Upper lobe of right lung (tissue), 1 donor: ENCODE measurements at places on chromosomes 2 and 18.

- H3K36me3 ChIP-seq = no peaks in the 10 kb centered on the region
- no peaks in the 10 kb centered on the region for H3K4me1 ChIP-seq
- H3K27ac ChIP-seq = no peak overlapping the region
- no peak for DNase-seq
- no peak overlapping the region for H3K4me3 ChIP-seq
Observed at GRCh38 chr2:220320326-220320725, 692.9 kb downstream of the SLC4A3 start.

DNA sequence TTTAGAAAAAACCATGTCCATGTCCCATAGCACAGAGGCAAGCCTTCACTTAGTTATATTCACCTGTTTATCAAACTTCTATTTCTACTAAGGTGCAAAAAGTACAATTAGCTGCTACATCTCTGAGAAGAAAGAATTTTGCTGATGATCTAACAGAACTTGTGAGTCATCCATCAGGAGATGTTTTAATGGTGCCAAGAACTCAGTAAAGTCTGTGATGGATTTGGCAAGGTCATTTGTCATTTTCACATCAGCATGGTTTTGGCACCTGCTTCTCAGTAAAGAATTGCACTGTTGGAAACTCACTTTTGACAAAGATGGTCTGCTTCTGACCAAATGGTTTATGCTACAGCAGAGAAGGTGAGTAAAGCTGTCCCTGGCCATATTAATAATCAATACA is 195.7 kb upstream of the TMEFF2 start:
- DNase-seq = no peak
- H3K36me3 ChIP-seq = no peaks in the 10 kb centered on the region
- H3K4me3 ChIP-seq = no peak overlapping the region

DNA sequence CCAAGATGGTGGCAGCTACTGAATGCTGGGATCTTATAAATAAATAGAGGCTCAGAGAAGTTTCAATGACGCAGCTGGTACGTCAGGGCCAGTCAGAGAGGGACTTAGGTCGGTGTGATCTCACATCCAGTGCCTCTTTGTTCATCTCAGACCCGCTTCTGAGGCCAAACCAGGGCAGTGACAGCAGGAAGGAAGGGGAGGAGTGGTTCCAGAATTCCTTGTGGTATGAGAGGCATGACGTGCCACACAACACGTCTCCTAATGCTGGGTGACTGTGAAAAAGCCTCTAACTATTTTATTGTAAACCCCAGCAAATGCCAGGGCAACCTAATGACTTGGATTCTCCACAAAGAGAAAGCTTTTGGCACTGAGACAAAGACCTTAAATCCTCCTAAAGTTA is 423.3 kb downstream of the LPIN1 start:
- H3K36me3 ChIP-seq = no peaks in the 10 kb centered on the region
- peak overlapping the region; percentile 17 for H3K27ac ChIP-seq
- peaks cover 23% of the 10 kb centered on the region for H3K4me1 ChIP-seq
- no peaks in the 10 kb centered on the region for H3K27me3 ChIP-seq
- no peak for DNase-seq
- H3K4me3 ChIP-seq = no peak overlapping the region

DNA sequence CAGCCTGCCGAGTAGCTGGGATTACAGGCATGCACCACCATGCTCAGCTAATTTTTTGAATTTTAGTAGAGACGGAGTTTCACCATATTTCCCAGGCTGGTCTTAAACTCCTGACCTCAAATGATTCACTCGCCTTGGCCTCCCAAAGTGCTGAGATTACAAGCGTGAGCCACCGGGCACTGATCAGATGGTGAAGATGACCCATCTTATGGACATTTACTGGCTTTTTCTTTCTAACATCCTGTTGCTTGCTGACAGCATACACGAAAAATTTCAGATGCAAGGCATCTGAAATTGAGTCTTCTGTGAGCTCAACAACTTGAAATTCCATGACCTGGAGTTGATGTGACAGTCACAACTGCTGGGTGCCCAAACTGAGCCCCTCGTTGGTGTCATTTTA is 859.5 kb upstream of the CNTNAP5 start:
- H3K4me3 ChIP-seq = no peak overlapping the region
- H3K36me3 ChIP-seq = no peaks in the 10 kb centered on the region
- H3K27me3 ChIP-seq = no peaks in the 10 kb centered on the region
- no peak overlapping the region for H3K27ac ChIP-seq
- H3K4me1 ChIP-seq = no peaks in the 10 kb centered on the region
- no peak for DNase-seq

DNA sequence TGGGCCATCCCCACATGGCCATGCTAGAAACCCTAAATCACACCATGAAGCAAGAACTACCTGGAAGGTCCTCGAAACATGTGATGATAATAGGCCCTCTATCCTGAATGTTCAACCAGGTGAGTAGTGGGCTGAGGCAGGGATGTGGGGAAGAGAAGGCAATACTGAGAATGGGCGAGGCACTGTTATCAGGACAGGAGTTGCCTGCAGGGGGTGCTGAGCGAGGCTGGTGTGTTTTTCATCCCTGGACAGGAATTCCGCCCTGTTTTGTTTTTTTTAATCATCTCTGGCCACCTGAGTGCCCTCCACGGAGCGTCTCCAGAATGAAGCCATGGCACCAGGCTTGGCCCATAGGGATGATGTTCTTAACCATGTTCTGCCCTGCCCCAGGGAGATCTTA is 103.0 kb upstream of the SOX11 start:
- no peak for DNase-seq
- no peak overlapping the region for H3K4me3 ChIP-seq
- no peak overlapping the region for H3K27ac ChIP-seq
- H3K27me3 ChIP-seq = no peaks in the 10 kb centered on the region
- no peaks in the 10 kb centered on the region for H3K36me3 ChIP-seq

DNA sequence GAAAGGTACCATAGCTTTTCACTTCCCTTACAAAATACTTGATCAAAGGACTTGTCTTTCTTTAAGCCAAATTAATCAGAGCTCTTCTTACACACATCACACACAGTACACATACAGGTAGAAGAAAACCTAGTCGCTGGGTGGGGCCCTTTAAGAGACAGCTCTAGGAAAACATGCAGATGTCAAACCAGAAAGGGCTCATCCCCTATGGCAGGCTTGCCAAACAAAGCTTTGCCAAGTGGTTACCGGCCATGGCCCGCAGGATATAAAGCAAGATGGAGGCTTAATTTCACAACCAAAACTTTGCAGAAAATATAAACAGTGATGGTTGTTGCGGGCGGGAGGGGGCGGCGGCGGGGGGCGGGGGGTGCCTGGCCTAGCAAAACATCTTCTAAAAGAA is 2156.0 kb upstream of the PIK3C3 start:
- no peak overlapping the region for H3K27ac ChIP-seq
- H3K36me3 ChIP-seq = no peaks in the 10 kb centered on the region
- no peaks in the 10 kb centered on the region for H3K4me1 ChIP-seq
- H3K4me3 ChIP-seq = no peak overlapping the region

GRCh38 chr2:112833976-112834375 is 2.6 kb downstream of the IL1B start:
- no peaks in the 10 kb centered on the region for H3K27me3 ChIP-seq
- no peak overlapping the region for H3K27ac ChIP-seq
- H3K4me1 ChIP-seq = no peaks in the 10 kb centered on the region
- DNase-seq = no peak
- no peak overlapping the region for H3K4me3 ChIP-seq

DNA sequence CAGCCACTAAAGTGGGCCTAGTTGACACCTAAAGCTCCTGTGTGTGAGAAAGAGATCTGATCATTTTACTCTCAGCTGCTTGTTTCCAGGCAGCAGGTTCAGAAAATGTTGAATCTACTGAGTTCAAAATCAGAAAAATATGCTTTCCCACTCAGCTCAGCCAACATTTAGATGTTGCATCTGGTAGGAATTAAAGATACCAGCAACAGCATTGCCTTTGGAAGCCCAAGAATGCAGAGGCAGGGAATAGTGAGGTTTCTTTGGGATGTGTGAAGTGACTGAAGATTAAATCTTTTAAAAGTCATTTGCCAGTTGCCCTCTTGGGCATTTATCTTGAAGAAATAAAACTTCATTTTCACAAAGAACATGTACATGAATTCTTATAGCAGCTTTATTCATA is 33.9 kb upstream of the DOCK10 start:
- no peaks in the 10 kb centered on the region for H3K27me3 ChIP-seq
- DNase-seq = no peak
- H3K4me1 ChIP-seq = no peaks in the 10 kb centered on the region
- no peak overlapping the region for H3K4me3 ChIP-seq
- H3K36me3 ChIP-seq = no peaks in the 10 kb centered on the region
- no peak overlapping the region for H3K27ac ChIP-seq

- DNase-seq = no peak
- H3K4me3 ChIP-seq = no peak overlapping the region
- no peaks in the 10 kb centered on the region for H3K36me3 ChIP-seq
- H3K27me3 ChIP-seq = no peaks in the 10 kb centered on the region
Observed at GRCh38 chr18:963276-963675, 58.6 kb downstream of the ADCYAP1 start.

- peaks cover 4% of the 10 kb centered on the region for H3K4me1 ChIP-seq
- peak; percentile 57 for DNase-seq
- H3K27ac ChIP-seq = peak overlapping the region; percentile 36
- no peak overlapping the region for H3K4me3 ChIP-seq
- H3K27me3 ChIP-seq = no peaks in the 10 kb centered on the region
Observed at GRCh38 chr2:65922794-65923193, 490.4 kb upstream of the SPRED2 start.

DNA sequence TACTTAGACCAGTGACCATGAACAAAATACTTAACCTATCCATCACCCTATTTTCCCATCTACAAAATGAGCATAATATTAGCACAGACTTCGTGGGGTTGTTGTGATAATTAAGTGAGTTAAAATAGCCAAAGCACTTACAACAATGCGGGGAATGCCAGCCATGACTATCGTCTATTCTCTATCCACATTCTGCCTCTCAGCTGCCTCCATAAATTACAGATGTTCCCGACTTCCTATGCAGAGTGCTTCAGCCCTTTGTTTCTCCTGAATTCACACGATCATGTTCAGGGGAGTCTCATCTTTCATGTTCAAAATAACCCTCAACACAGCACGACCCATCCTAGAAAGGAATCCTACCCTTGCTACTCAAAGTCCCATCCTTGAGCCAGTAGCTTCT is 211.6 kb downstream of the EN1 start:
- H3K36me3 ChIP-seq = no peaks in the 10 kb centered on the region
- DNase-seq = no peak
- H3K27ac ChIP-seq = no peak overlapping the region
- no peak overlapping the region for H3K4me3 ChIP-seq

DNA sequence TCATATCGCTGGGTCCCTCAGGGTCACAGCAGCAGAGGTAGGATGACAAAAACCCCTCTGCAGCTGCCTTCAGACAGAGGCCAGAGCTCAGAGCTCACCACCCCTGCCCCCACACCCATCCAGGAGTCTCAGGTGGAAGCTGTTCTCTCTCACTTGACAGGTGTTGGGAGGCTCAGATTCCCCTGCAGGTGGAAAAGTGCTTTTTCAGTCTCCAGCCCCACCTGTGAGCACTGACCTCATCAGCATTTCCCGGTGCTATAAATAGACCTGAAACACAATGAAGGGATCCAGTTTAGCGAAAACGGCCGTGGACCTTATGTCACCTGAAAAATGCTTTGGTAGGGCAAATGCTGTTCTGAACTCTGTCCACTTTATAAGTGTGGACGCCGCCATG is 254.9 kb downstream of the NDUFA10 start:
- no peaks in the 10 kb centered on the region for H3K36me3 ChIP-seq
- DNase-seq = peak; percentile 10
- H3K4me3 ChIP-seq = no peak overlapping the region
- no peaks in the 10 kb centered on the region for H3K4me1 ChIP-seq

GRCh38 chr2:162111958-162112850 is 38.2 kb upstream of the DPP4 start:
- H3K4me3 ChIP-seq = no peak overlapping the region
- H3K4me1 ChIP-seq = peaks cover 16% of the 10 kb centered on the region
- no peaks in the 10 kb centered on the region for H3K36me3 ChIP-seq
- H3K27ac ChIP-seq = no peak overlapping the region
- H3K27me3 ChIP-seq = no peaks in the 10 kb centered on the region

DNA sequence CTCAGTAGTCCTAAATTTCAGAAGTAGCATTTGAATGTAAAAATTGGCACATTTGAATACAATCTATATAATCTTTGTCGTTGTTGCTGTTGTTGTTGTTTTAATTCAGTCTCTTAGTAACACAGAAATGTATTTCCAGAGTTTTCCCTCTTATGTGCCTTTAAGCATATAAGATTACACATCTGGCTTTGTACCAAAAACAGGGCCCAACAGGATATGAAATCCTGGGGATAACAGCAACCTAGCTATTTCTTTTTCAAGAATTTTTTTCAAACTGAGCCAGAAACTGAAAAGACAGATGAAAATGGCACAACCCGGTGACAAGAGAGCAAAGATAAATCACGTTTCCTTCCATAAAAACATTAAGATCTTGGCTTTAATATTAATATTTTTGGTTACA is 906.7 kb downstream of the NRXN1 start:
- DNase-seq = no peak
- no peak overlapping the region for H3K4me3 ChIP-seq
- no peaks in the 10 kb centered on the region for H3K36me3 ChIP-seq

DNA sequence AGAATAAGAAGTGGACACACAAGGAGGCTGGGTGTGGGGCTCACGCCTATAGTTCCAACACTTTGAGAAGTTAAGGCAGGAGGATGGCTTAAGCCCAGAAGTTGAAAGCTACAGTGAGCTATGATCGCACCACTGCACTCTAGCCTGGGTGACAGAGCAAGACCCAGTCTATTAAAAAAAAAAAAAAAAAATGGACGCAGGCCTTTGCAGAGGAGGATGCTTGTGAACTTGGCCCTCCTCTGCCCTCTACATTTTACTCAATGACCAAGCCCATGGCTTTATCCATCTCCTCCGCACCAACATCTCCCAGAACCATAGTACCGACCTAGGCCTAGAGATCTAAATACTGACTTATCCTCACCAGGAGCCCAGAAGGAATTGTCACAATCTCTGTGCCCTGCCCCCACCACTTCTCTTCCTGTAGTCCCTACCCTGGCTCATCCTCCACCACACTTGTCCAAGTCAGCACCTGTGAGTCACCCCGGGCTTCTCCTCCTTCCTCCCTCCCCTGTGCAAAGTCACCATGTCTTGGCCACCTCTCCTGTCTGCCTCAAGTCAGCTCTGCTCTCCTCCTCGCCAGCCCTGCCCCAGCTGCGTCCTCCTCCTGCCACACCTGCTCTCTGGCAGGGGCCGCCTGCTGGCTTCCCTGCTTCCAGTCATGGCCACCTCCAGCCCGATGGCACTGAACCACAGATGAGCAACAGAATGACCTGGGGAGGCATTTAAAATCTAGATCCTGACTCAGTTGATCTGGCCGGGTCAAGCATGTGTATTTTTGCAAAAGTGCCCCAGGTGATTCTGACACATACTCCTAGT is 35.8 kb upstream of the ASPRV1 start:
- peaks cover 3% of the 10 kb centered on the region for H3K36me3 ChIP-seq
- H3K4me1 ChIP-seq = peaks cover 3% of the 10 kb centered on the region
- H3K4me3 ChIP-seq = no peak overlapping the region
- no peak overlapping the region for H3K27ac ChIP-seq
- H3K27me3 ChIP-seq = no peaks in the 10 kb centered on the region

GRCh38 chr2:241010531-241011295 is 12.3 kb downstream of the SNED1 start:
- DNase-seq = peak; percentile 64
- H3K27ac ChIP-seq = peak overlapping the region; percentile 78
- peaks cover 25% of the 10 kb centered on the region for H3K4me1 ChIP-seq
- no peak overlapping the region for H3K4me3 ChIP-seq

GRCh38 chr2:214899751-214900150 is 90.3 kb upstream of the BARD1 start:
- H3K4me1 ChIP-seq = no peaks in the 10 kb centered on the region
- no peak overlapping the region for H3K27ac ChIP-seq
- no peaks in the 10 kb centered on the region for H3K27me3 ChIP-seq

- no peak for DNase-seq
- no peaks in the 10 kb centered on the region for H3K36me3 ChIP-seq
- H3K27ac ChIP-seq = no peak overlapping the region
- H3K4me1 ChIP-seq = peaks cover 5% of the 10 kb centered on the region
Observed at GRCh38 chr2:120786038-120786960, 50.6 kb downstream of the GLI2 start.
